ENCODE measurements at places on chromosomes 16 and 17. TPM values are rescaled to one million over a fixed set of nuclear protein-coding genes. Genes with fewer than 3 reads are reported as not detected.

TBL3 gene
- total RNA-seq, result 32.4 TPM

SBK1 gene
- 0.32 TPM for total RNA-seq

PRSS22 gene
- total RNA-seq, result 0.84 TPM

KRT16 gene
- total RNA-seq, result 1.1 TPM

YBX2 gene
- total RNA-seq, result 0.43 TPM

HCRT gene
- not detected for total RNA-seq

ITGB3 gene
- total RNA-seq, result 7.1 TPM

DOC2B gene
- 1.8 TPM for total RNA-seq

PMP22 gene
- 197 TPM for total RNA-seq

KLHL10 gene
- total RNA-seq, result not detected

KRT33A gene
- total RNA-seq, result not detected

OTOP2 gene
- total RNA-seq, result 0.08 TPM

HYDIN gene
- total RNA-seq, result 0.48 TPM

SPATA22 gene
- not detected for total RNA-seq

DRG2 gene
- 51.3 TPM for total RNA-seq

KRTAP4-4 gene
- total RNA-seq, result not detected

HS3ST3A1 gene
- total RNA-seq, result 0.31 TPM

HES7 gene
- total RNA-seq, result 2.1 TPM

NT5C3B gene
- total RNA-seq, result 102 TPM

AIPL1 gene
- total RNA-seq, result not detected

CDRT15L2 gene
- not detected for total RNA-seq

SIAH1 gene
- total RNA-seq, result 13.8 TPM

CX3CL1 gene
- 0.22 TPM for total RNA-seq

SLC12A4 gene
- 31.8 TPM for total RNA-seq

RASD1 gene
- total RNA-seq, result 3.1 TPM

CETP gene
- not detected for total RNA-seq

LGALS9C gene
- not detected for total RNA-seq

GJD3 gene
- 1.4 TPM for total RNA-seq
